ENCODE measurements at places on chromosomes 16 and 17.
A peak's percentile ranks its signal among the peaks of the same experiment; 100 is the strongest.

- DNase-seq, result peak; percentile 45
Measured at GRCh38 chr17:43905985-43906852, 1.1 kb downstream of the MPP2 start.

DNA sequence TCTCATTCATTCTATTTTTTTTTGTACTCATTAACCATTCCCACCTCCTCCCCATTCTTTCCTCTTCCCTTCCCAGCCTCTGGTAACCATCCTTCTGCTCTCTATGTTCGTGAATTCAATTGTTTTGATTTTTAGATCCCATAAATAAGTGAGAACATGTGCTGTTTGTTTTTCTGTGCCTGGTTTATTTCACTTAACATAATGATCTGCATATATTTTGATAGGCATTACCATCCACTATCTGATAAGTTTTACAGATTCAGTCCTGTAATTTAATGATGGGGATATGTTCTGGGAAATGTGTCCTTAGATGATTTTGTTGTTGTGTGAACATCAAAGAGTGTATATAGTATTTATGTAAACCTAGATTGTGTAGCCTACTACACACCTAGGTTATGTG, 77.5 kb upstream of the CPHXL start:
- DNase-seq, result no peak

DNA sequence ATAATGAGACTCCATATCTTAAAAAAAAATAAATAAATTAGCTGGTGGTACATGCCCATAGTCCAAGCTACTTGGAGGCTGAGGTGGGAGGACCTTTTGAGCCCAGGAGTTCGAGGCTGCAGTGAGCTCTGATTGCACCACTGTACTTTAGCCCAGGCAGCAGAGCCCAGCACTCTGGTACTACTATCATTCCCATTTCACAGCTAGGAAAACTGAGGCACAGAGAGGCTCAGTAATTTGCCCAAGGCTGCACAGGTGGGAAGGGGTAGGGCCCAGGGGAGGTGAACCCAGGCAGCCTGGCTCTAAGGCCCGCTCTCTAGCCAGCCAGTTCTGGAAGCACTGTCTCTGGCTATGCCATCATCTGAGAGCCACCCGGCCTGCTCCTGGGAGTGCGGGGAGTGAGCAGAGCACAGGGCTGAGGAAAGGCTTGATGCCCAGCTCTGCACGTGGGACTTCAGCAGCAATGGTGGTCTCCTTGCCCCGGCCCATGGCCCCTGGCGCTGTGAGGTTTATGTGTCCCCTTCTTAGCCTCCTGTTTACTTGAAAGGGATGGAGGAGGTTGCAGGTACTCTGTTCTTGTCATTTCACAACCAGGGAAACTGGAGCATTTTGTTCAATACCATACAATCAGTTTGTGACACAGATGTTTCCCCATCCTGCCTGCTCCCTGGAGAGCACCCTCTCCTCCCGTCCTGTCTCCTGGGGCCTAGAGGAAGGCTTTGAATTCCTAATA, 222.3 kb downstream of the KATNIP start:
- no peak for DNase-seq

- DNase-seq, result no peak
Measured at GRCh38 chr17:55432358-55433028, 10.9 kb upstream of the MMD start.

DNA sequence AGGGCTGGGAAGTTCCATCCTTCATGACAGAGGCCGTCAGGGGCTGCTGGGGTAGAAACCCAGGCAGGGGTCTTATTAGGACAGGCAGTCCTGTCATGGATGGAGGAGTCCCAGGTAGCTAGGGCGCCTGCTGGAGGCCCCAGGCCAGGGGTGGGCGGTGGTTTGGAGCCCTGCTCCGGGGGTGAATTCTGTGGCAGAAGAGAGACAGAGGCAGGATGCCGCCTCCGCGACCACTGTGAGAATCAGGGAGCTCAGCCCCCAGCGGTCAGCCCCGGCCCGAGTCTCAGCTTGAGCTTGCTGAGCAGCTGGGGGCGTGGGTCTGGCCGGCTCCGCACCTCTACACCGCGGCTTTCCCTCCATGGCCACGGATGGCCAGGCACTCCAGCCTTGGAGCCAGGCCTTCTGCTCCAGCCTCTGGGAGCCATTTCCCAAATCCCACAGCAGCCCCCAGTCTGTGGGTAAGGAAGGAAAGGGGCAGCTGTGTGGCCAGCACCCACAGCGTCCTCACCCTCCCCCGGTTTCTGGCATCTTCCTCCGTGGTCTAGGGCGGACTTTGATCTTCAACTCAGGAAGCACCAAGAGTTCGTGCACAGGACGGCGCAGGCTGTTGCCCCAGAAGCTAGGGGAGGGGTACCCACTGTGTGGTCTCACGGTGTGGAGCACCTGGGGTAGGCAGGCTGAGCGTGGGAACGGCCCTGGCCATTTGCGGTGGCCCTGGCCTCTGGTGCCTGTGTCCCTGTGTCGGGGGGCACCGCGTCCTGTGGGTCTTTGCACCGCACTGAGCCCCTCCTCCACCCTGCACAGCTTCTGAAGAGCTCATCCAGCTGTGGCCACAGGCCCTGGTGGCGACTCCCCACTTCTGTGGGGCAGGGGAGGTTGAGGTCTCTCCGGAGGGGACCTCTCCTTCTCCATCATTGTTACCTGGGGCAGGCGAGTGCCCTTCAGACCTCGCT, 14.1 kb downstream of the CD7 start:
- peak; percentile 49 for DNase-seq

DNA sequence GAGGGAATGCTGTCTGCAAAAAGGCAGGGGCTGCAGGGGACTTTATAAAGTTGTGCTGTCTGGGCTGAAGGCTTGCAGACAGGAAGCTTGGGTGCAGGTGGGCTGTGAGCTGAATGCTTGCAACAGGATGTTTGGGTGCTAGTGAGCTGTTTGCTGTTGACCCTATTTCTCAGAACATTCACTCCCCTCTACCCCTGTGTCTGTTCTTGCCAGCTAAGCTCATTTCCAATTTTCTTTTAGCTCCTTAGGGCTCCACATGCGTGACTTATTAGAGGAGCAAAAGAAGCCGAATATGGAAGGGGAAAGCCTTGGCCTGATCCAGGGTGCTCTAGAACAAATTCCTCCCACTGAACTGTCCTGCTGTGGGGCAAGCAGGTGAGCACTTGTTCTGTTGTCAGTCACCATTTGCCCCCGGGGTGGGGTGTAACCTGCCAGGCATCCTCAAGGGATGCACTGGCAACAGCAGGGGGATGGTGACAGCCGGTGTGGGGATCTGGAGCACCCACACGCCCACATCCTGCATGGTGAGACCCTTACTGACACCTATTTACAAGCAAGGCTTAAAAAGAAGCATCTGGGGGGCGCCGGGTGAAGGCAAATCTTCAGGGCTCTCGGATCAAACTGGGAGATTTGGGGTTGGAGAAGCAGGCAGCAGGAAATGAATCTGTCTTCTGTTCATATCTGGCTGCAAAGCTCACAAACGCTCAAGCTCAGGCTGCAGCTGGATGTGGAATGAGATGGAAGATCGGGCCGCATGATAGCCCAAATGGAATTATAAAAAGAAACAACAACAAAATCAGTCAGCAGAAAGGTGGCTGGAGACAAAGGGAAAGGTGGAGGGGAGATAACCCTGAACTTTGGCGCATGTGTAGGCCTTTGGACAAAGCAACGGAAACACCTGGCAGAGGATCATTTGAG, 21.1 kb upstream of the NUP93 start:
- peak; percentile 12 for DNase-seq

GRCh38 chr17:49132317-49132698, 261 bp upstream of the B4GALNT2 start:
- DNase-seq, result no peak

DNA sequence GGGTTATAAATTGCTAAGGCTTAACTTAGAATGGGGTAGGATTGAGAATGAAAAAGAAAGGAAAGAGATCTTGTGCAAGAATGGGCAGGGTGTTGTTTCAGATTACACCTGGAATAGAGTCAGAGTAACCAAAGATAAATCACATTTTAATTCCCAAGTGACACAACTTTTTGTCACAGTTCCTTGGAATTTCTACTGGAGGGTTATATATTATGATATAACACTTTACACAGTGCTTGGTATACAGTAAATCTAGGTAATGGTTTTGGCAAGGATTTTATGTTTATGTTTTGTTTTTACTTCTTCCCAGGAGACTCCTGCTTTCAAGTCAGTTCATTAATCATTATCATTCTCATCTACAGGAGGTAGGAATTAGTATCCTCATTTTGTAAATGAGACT, 115.7 kb upstream of the KCNJ16 start:
- DNase-seq, result no peak

DNA sequence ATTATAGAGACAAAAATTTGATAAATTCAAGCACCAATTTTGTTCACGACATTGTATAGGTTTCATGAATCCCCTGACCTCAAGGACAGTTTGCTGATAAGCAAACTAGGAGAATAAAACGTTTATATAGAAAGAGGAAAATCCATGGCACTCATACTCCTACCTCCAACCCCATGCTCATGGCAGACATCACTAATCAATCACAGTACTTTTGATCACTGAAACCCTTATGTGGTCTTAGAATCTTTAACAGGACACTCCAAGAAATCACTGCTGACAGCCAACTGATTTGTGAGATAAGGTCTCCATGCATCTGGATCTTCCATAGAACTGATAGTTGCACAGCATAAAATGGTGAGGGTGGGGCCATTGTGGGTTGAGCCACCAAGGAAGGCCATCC, 4.7 kb upstream of the NHERF1 start:
- no peak for DNase-seq

DNA sequence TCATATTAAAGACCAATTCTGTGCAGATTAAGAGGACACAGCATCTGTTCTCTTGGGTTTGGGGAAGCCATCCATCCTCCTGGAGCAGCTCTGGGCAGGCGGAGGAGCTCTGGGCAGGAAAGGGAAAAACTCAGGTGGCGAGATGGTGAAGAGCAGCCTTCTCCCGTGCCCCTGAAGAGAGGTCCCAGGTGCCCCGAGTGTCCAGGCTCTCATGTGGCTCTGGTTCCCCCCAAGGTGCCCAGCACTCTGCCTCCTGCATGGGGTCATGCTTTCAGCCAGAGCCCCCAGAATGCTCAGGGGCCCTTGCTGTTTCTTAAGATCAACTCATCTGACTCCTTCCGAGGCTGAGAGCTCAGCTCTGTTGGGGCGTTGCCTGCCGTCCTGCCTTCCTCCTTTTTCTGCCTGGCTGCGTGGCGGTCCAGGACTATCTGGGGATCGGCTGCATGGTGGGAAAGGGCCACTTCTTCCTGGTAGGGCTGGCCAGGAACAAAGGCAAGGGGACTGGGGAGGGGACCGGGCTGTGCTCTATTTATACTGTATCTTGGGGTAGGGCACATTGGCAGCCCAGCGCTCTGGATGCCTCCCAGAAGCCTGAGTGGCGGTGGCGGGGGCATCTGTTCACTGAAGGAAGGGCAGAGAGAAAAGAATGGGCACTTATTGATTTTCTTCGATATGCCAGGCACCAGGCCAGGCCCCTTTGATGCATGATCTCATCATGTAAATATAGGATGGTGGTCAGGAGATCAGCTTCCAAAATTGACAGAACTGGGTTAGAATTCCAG, 103.2 kb upstream of the SDK2 start:
- no peak for DNase-seq
